ENCODE measurements at places on chromosomes 6 and 20.

DNA sequence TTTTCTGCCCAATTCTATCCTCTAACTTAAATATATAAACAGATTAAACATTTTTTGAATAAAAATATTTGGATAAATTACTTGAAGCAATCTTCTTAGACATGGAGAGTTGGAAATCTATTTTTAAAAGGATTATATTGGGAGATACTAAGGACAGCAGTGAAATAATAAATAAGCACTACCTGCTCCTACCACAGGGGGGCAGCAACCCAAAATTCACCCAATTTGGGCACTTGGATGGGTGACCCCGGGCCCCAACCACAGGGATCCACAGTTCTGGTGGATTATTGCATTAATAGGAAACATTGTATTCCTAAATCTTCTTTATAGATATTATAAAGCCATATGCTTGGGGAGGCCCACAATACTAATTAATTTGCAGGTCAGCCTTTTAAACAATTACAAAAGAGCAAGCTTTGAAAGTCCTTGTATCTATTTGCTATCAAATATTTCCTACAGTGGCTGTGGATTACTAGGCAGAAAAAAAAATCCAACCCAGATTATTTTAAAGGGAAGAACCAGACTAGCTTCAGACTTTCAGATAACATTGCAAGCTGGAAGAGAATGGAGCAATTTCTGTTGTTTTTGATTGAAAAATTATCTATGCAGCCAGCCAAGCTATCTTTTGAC lies 66.4 kb upstream of the PDE10A start:
- peak; percentile 27 for DNase-seq

DNA sequence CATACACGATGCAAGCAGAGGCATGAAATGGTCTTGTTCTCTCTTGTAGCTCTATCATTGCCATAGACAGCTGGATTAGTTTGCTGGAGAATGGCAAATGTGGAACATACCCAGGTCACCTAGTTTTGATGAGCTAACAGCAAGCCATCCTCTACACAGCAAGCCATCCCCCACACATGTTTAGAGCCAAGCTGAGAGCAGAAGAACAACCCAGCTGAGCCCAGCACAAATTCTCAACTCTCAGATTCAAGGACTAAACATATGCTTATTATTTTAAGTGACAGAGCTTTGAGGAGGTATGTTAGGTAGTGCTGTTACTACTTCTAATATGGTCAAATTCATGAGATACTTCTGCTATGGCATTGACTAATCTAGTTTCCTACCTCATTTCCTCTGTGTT lies 230.3 kb downstream of the OTOR start:
- DNase-seq = no peak

- no peak for DNase-seq
Observed at GRCh38 chr6:41644297-41644879, 6.1 kb downstream of the MDFI start.

- no peak for DNase-seq
Observed at GRCh38 chr6:53581856-53582255, 37.0 kb upstream of the GCLC start.

GRCh38 chr6:136696783-136697364 lies 95.4 kb downstream of the MAP3K5 start:
- no peak for DNase-seq

DNA sequence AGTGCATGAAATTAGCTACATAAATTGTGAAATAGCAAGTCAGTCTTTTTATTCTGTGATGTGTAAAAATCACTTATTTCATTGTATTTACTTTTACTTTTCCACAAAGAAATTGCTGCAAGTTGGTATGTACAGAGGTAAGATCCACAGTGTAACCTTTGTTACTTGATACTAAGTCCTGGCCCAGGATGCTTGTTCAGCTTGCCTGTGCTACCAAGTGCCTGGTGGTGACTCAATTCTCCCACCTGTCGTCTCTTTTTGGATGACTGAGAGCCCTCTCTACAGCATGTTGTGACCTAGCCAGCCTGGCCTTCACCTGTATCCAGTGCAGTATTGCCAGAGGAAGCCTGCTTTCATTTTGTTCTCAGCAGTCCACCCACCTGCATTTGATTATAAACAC lies 54.9 kb downstream of the ANKRD6 start:
- no peak for DNase-seq

DNA sequence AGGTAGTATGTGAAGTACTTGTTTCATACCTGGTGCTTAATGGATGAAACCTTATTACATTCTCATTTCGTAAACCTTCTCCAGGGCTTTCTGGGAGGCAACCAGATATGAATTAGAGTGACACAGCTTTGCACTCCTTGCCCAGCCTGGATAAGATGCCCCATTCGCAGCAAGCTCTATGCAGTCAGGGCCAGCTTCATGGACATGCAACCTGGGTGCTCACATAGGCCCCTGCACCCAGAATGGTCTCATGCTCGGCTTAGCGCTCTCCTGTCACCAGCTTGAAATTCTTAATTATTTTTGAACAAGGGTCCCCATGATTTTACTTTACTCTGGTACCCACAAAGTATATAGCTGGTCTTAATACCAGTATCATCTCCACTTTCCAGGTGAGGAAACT lies 11.3 kb upstream of the PTGIS start:
- DNase-seq = no peak

DNA sequence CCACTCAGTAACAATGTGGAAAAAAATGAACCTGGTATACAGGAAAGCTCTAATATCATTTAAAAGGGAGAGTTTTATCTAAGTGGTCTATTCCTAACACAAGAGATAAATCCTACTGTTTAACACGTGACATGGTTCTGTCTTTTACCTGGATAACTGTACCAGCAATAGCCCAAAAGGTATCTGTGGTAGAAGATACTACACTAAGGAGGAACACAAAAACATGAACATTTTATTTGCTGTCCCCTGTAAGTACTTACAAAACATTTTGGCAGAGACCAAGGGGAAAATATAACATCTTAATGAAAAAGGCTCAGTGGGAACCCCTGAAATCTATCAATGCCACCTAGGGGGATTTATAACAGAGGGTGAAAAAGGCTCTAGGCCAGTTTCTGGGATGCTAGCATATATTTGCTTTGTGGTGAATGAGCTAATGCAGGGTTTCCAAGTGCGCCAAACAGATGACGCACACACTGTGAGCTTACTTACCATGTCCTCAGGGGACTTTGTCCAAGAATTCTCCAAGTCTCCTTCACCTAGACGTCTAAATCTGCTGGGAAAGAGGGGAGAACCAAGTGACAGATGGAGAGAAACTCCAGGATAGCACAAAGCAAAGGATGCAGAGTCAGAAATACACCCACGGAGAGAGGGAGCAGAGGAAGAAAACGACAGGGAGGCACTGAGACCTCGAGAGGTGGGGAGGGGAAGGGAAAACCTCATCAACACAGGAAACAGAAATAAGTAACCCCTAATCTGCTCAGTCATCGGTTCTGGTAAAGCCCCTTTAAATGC lies 147.9 kb upstream of the PRND start:
- no peak for DNase-seq

GRCh38 chr6:140052736-140053729 lies 678.6 kb upstream of the CITED2 start:
- no peak for DNase-seq

GRCh38 chr6:162099685-162100084 lies 627.9 kb downstream of the PRKN start:
- no peak for DNase-seq
